ENCODE measurements at places on chromosomes 7 and 10.

DNA sequence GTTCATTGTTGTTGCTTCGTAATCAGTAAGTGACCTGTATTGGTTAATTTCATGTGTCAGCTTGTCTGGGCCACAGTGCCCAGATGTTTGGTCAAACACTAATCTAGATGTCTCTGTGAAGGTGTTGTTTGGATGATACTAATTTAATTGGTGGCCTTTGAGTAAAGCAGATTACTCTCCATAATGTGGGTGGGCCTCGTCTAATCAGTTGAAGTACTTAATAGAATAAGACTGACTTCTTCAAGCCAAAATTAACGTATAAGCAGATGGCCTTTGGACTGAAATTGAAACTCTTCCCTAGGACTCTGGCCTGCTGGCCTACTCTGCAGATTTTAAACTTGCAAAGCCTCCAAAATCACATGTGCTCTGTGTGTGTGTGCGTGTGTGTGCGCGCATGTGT is 245.7 kb downstream of the GFRA1 start:
- no peak for DNase-seq

GRCh38 chr10:55813451-55814170 is 547.4 kb downstream of the ZWINT start:
- DNase-seq = no peak

DNA sequence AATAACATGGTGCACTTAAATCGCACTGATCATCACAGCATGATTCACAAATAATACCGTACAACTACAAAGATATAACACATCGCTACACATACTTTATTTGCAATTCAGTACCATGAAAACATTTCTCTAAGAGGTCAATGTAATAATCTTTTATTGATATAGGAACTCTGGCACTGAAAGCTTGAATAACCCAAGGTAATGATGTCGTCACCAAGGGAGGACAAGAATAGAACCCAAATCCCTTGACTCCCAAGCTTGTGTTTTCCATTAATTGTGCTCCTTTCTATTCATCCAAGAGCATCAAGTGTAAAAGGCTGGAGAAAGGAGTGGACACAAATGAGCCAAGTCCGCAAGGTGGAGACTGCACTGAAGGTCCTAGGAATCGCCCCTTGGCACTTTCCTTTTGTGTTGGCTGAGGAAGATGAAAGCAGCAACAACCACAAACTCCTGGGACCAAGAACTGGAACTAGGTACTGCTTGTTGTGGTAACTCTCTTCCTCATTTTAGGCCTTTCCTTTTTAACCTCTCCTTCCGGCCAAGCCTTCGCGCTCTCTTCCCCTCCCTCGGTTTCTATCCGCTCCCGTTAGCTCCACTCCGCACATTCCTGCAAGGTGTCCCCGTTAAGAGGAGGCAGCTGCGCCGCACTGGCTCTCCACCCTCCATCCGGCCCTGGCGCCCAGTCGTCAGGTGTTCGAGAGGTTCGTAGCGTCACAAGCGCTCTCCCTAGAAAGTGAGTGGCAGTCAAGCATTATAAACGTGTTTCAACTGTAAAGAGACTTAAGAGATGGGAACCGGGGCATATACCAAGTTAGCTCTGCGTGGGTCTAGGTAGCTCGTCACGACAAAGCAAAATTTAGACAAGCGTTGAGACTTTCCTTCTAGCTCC is 1.0 kb upstream of the CBLL1 start:
- DNase-seq = no peak

GRCh38 chr10:4312051-4312835 is 513.8 kb upstream of the AKR1E2 start:
- DNase-seq = peak; percentile 15

- DNase-seq = peak; percentile 72
Observed at GRCh38 chr10:30151581-30152389, 92.4 kb upstream of the JCAD start.

DNA sequence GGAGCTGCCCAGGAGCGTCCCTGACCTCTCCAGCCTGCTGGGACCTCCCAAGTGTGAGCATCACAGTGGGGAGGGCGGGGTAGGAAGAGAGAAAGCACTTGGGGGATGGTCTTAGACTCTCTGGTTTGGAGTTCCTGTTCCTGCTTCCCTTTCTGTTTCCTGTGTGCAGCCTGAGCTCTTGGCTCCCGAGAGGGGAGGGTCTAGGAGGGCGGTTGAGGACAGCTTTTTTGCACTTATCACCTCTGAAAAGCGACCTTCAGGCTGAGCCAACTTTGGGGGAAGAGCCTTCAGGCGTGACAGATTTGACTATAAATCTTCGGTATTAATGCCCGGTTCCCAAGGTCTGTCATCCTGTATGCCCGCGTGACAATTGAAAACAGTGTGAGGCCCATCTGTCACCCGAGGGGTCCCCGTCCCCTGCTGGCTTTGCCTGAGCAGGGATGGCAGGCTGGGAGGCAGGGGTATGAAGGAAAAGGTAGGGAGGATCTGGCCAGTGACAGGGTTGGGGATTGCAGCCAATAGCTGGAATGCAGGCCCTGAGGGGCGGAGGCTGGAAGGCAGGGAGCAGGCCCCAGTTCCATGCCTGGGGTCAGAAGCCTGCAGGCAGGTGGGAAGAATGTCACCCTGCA is 78.6 kb downstream of the CDH23 start:
- DNase-seq = no peak

DNA sequence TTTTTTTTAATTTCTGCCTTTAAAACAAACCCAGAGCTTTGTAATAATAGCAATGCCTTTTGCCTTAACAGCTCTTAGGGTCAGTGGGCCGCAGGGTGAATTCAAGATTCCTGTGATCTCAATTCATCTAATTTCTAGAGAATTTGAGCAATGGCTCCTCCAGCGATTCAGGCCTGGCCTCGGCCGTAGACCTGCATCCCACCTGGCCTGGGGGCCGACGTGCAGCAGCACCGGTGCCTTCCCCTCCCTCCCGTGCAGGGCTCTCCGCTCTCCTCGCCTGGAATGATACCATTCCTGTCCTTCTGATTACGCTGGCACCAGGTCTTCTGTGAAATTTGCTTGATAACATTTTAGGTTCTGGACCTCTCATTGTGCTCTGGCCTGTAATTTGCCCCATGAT is 172.5 kb downstream of the ADARB2 start:
- DNase-seq = no peak

DNA sequence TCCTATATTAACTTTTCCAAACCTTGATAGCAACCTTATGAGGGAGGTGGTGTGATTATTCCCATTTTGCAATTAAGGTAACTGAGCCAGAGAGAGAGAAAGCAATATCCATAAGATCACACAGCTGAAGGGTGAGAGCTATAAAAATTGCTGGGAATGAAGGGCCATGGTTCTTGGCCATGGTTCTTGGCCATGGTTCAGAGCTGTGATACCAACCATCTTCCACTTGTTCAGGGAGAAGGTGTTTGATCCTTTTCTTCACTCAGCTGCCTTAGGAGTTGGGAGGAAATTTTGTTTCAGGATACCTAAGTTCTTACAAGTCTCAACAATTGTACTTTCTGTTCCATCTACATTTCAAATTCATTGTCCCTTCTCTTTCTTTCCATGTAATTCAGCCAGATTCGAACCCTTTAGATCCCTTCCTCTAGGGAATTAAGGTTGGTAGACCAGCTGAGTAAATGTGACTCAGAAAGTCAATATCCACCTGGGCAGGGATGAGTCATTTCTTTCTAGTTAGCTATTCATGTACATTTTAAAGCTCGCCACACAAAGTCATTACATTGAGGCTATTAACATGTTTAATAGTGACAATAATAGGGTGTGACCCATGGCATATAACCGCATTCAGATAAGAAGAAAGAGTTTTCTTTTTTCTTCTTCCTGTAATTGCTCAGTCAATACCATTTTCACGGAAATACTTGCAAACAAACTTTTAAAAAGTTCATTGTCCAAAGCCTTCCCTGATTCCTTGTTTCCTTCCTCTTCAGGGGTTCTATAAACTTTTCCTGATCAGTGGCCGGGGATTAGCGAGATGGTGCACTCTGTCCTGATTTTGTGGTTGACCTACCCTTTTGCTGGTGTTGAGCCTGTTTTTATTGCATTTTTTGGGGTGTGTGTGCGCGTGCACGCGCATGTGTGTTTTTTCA is 143.4 kb downstream of the TCF7L2 start:
- DNase-seq = peak; percentile 87

DNA sequence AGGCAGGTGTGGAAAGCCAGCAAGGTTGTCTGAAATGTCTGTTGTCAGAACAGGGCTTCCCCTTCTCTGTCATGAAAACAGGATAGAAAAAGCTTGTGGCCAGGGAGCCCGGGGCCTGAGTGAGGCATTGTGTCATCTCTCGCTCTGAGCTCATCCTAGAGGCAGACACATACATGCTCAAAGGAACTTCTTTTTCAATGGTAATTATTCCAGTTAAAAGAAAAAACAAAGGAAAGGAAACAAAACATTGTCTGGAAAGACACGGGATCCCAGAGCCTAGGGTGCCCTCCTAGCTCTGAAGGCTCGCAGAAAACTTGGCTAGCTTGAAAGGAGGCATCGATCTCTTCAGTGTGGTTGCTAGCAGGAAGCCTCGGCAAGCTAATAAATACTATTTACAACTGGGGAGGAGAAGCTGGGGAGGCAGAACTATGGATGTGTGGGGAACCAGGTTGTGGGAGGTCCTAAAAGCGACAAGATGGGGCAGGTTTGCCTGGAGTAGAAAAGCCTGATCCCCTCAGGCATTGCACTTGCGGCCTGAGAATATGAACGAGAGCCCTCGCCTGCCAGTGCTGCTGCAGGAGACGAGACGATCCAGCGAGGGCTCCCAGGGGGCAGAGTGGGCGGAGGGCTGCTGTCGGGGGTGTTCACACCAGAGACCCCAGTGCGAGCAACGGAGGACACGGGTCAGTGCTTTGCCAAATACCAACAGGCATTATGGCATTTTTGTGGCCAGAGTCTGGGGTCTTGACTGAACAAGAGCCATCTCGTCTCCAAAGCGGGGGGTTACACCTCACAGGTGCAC is 32.8 kb upstream of the DGKI start:
- DNase-seq = peak; percentile 88

DNA sequence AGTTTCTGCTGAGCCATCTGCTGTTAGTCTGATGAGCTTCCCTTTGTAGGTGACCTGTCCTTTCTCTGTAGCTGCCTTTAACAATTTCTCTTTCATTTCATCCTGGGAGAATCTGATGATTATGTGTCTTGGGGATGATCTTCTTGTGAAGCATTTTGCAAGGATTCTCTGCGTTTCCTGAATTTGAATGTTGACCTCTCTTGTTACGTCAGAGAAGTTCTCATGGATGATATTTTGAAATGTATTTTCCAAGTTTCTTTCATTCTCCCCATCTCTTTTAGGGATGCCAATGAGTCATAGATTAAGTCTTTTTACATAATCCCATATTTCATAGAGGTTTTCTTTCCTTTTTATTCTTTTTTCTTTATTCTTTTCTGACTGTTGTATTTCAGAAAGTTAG is 184.2 kb upstream of the BET1 start:
- DNase-seq = no peak

DNA sequence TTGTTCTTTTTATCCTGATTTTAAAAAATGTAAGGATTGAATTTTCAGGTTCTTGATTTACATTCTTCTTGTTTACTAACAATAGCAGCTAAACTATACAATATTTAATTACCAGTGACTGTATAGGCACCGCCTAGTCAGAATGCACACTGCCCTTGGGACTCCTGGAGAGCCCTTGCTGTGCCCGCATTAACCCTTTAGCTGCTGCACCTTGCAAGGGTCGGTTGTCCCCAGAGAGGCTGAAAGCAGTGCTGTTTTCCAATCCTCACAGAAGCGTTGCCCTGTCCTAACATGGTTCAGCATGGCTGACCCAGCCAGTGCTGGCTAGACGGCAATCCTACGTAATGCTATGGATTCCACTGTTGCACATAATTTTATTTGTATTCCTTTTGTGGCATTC is 102.6 kb downstream of the HECW1 start:
- no peak for DNase-seq

- DNase-seq = peak; percentile 80
Observed at GRCh38 chr10:118304521-118304920, 37.6 kb downstream of the FAM204A start.

DNA sequence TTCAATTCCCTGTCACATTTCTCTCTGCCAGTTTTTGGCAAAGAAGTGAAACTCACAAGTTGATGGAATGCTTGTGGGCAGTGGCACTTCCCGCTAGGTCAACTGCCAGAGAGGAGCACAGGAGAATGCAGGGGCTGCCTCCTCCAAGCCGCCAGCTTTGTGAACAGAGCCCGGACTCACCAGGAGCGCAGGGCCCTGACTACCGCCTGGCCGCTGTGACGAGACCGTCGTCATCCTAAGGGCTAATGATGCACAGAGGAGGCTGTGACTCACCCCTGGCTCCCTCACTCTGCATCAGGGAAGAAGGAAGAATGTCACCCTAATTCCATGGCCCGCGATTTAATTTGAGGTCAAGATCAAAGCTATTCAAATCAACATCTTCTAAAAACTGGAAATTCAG is 123.9 kb downstream of the TAX1BP1 start:
- no peak for DNase-seq

- DNase-seq = no peak
Observed at GRCh38 chr10:89929282-89930026, 228.1 kb downstream of the KIF20B start.

DNA sequence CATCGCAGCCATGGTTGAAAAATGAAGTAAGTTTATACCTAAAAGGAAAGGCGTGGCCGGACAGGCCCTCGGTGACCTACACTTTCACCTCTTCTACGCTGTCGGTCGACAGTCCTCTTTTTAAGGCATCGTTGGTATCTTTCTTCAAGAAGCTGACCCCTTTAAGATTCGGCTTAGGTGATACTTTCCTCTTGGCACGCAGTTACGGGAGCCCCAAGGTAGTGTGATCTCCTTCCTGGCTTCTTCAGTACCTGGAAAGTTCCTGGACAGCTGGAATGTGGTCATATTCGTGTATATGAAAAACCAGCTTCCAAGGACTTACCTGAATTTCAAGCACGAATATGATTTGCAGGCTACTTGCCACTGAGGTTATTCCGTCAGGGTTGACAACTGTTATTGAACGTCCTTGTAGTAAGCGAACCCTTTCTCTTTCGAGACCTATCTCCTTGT is 885 bp upstream of the SYPL1 start:
- no peak for DNase-seq

- no peak for DNase-seq
Observed at GRCh38 chr7:77222065-77222464, 22.4 kb upstream of the FGL2 start.

- no peak for DNase-seq
Observed at GRCh38 chr7:139876622-139877283, 47.7 kb downstream of the TBXAS1 start.

GRCh38 chr7:71716690-71717089 is 584.7 kb downstream of the GALNT17 start:
- DNase-seq = no peak

DNA sequence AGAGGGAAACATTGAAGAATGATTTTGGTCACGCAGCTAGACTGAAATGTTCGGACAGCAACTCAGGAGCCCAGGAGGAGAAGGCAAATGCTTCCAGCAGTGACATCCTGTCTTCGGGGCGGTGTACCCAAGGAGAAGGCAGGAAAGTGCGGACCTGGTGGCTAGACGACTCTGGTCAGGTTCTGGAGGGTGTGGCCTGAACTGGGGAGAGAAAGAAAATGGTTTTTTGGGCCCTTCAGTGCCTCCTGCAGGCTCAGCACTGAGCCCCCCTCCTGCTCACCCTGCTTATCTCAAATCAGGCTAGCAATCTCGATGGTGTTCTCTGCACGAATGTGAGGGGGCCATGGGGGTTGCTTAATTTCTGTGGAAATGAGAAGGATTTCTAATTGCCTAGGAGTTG is 26.7 kb upstream of the TARP start:
- no peak for DNase-seq
